ENCODE measurements at places on chromosomes 11 and 22.

DNA sequence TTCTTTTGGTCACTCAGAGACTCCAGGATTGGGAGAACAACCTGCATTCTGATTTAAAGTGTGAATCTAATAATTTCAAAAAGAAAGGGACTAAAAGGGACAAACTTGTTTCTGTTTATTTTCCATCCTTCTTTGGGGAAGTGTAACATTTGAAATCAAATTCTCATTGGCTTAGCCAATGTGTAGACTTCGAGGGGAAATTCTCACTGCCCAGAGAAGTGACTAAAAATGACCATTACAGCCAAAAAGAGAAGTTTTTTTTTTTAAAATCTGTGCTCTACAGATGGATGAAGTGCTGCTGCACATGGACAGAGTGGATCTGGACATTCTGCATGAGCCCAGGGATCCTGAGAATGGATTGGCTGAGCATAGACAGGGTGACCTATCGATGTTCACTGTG is 49.4 kb upstream of the ELF5 start:
- DNase-seq = no peak

- no peak for DNase-seq
Measured at GRCh38 chr22:23065069-23065451, 5.3 kb upstream of the GNAZ start.

GRCh38 chr11:9692691-9693090 is 28.8 kb downstream of the SWAP70 start:
- no peak for DNase-seq

GRCh38 chr11:68402355-68403031 is 58.1 kb upstream of the PPP6R3 start:
- DNase-seq = no peak

DNA sequence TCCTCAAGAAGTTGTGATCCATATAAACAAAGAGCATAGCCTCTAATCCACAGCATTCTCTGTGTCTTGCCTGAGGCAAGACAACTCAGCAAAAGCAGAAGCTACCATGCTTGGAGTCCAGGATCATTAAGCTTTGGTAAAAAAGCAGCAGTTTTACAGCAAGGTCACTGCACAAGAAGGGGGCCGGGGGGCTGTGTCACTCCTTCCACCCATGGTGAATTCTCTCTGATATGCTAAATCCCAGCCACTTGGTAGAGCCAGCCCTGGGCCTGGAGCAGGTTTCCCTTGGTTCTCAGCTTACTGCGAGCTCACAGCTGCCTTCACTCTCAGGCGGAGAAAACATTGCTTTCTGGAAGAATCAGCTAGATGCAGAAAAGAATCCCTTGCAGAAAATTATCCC is 144.7 kb downstream of the TENM4 start:
- peak; percentile 41 for DNase-seq

DNA sequence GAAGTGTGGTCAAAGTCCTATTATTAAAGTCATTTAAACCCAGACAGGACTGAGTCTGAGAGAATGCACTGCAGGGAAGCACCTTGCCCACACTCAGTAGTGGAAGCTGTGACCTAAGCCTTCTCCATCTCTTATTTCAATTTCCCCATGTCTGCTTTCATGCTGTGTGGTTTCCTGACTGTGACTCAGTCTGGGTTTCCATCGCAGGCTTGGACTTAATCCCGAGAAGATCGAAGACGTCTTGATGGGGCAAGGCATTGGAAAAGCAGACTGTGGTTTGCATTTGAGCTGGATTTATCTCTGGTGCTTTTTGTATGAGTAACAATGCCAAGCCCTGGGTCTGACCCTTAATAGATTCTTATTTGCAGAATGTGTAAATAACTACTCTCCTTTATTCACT is 238.9 kb downstream of the NTM start:
- no peak for DNase-seq

GRCh38 chr11:104337273-104337672 is 173.3 kb upstream of the PDGFD start:
- DNase-seq = no peak

DNA sequence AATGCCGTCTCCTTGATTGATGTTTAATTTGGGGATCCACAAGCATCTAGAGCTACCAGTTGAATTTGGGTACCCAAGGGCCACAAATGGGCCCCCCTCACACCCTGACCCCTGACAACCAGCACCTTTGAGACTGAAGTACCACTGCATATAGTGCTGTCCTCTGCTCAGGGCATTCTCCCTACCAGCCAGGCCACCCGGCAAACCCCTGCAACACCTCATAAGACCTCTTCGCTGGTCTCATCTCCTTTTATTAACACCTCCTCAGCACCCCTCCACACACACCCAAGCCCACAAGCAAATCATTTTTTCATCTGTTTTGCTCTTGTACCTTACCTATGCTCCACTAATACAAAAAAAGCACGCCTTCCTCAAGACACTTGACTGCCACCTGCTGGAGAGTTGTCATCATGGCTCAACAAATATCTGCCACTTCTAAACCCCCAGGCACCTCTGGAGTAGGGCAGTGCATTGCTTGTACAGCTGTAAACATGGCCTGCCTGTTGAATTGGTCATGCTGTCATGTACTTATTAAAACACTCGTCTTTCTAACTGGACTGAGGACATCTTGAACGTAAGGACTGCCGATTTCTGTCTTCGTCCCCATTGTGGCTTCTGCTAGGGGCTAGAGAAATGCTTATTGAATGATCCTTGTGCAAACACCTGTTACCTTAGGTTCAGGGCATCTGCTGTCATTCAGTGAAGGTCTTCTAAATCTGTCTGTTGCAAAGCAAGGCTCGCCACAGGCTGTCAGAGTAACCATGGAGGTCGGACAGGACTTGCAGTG is 66.5 kb downstream of the BMAL1 start:
- peak; percentile 50 for DNase-seq

GRCh38 chr22:23218867-23219251 is 38.5 kb downstream of the BCR start:
- no peak for DNase-seq

DNA sequence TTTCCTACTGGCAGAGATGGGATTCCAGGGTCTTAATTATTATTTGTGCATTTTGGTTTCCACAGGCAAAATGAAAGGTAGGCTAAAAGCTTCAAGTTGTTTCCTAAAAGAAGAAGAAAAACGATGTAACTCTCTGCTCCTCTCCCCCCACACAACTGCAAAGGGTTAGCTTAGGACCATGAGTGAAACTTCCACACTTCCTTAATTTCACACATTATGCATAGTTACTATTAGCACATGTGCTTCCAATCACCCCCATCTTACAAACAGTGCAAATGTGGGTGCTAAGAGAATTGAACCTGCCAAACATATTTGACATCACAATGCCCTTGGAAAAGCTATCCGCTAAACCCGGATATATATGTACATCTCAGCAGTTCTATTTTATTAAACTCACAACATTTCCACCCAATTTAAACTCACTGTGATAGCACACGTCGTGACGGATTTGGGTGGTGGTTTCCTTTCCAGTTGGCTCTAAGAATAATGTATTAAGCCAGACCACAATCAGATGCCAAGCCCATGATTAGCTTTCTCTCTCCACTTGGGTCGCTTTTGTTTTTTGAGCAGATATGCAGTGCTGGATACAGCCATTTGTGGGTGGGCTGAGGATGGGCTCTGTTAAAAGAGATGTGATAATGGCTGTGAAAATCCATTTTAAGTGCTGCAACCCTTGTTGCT is 245.0 kb upstream of the POU2AF2 start:
- no peak for DNase-seq

GRCh38 chr11:114442536-114442935 is 3.3 kb downstream of the REXO2 start:
- DNase-seq = no peak

DNA sequence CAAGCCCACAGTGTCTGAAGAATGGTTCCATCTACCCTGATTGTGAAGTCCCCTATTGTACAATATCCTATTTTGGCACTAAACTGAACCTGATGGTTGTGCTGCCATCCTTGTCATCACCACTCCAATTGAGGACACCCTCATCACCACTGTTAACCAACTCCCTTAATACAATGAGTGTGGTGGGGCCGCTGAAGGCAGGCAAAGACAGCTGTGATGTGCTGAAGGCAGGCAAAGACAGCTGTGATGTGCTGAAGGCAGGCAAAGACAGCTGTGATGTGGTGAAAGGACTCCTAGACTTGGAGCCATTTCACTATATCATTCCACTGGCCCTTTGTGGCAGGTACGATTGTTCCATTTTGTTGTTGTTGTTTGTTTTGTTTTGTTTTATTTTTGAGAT is 481.6 kb downstream of the SOX6 start:
- no peak for DNase-seq

DNA sequence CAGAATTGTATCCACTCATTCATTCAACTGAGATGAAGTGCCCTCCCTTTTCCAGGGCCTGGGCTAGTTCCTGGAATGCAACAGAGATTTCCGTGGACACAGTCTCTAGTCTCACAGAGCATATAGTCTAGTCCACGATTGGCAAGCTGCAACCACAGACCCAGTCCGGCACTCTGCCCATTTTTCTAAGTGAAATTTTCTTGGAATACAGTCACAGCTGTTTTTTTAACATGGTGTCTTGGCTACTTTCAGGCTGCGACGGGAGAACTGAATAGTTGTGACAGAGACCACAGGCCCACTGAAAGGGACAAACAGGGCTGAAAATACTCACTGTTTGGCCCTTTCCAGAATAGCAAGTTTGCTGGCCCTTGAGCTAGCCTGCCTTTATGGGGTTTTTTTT is 29.2 kb downstream of the ALG12 start:
- no peak for DNase-seq

- no peak for DNase-seq
Measured at GRCh38 chr11:68517121-68517741, 56.7 kb downstream of the PPP6R3 start.

GRCh38 chr11:47415949-47416472 is 7.6 kb downstream of the SLC39A13 start:
- DNase-seq = no peak

- DNase-seq = no peak
Measured at GRCh38 chr11:41861838-41862237, 402.4 kb upstream of the LRRC4C start.

DNA sequence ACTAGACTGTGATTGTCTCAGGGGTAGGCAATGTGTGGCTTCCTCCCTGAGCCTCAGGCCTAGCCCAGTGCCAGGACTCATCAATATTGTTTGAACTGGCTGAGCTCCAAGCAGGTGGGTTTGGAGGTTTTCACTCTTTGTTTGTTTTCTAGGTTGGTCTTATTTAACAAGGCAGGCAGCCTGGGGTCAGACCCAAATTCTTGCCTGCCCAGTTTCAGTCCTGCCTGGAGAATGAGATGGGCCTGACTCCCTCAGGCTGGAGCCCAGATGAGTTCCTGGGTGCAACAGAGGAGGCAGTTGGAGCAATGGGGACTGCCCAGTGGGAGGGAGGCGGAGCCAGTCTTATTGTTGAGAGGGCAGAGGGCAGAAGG is 28.3 kb upstream of the TP53I11 start:
- no peak for DNase-seq

GRCh38 chr11:61797263-61797944 is 4.7 kb downstream of the FEN1 start:
- no peak for DNase-seq

DNA sequence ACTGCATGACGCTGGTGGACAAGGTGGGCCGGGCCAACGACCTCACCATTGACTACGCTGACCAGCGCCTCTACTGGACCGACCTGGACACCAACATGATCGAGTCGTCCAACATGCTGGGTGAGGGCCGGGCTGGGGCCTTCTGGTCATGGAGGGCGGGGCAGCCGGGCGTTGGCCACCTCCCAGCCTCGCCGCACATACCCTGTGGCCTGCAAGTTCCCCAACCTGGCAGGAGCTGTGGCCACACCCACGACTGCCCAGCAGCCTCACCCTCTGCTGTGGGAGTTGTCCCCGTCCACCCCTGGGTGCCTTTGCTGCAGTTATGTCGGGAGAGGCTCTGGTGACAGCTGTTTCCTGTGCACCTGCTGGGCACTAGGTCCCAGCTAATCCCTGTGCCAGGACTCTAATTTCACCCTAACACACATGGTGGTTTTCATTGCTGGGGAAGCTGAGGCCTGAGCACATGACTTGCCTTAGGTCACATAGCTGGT is 49.0 kb upstream of the PPP6R3 start:
- no peak for DNase-seq

DNA sequence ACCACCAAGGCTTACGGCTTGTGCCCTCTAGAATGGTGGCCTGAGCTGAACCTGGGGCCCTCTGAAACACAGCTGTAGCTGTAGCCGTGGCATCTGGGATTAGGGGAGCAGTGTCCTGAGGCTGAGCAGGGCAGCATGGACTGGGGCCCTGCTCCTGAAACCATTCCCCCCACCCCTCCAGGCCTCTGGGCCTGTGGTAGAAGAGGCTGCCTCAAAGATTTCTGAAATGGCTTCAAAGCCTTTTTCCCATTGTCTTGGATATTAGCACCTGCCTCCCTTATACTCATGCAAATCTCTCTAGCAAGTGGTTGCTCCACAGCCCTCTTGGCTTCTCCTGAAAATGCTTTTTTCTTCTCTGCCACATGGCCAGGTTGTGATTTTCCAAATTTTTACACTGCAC is 106.9 kb downstream of the CTNND1 start:
- no peak for DNase-seq

DNA sequence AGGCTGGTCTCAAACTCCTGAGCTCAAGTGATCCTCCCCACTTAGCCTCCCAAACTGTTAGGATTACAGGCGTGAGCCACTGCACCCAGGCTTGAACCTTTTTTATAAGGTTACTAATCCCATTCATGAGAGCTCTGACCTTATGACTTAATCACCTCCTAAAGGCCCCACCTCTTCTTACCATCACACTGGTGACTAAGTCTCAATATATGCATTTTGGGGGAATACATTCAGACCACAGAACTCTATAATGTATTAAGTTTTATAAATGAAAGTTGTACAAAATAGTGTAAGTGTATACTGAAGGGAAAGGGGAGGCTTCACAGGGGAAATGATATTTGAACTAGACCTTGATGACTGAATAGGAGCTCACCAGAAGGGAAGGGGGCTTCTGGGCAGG is 28.4 kb upstream of the RBFOX2 start:
- DNase-seq = no peak

DNA sequence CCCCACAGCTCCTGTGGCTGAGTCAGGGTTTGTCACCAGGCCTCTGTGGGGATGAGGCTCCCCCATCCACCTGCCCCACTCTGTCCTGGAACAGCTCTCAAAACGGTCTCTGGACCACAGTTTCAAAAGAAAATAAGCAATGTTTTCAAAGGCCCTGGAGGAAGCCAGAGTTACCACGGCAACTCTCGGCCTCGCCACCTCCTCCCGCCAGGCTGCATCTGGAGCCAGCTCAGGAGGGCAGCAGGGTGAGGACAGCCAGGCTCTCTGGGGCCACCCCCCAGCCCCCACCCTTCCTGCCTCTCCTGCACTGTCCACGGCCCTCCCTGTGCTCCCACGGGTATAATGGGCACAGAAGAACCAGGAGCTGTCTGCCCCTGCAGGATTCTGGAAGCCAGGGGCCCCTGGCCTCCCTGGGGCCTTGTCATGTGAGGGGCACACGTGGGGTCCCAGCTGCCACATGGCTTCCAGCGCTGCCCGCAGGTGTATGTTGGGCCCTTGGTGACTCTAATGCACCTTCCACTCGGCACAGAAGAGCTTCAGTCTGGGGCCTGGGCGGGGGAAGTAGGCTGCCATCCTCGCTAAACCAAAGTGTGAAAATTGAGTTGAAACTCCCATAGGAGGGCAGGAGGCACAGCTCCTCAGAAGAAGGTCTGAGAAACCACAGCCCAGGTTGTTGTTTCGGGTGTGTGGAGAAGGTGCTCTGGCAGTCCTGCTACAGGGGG is 10.3 kb downstream of the CD81 start:
- DNase-seq = no peak
